ENCODE measurements at places on chromosomes 2 and 18.

DNA sequence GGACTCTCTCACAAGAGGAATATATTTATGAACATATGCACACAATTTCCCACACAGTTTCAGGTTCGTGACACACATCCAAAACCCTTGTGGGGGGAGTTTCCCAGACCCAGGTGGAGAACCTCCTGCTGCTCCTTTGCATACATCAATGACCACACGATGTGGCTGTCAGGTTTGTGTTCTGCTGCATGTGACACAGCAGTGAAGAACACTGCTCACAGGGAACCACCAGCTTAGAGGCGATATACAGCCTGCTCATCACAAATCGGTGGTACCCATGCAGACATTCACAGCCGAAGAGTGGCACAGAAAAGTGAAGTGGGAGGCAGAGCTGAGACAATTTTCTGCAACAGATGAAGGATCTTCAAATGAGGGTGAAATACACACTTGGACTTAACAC is 175.6 kb upstream of the ZFP36L2 start:
- no peak for DNase-seq

DNA sequence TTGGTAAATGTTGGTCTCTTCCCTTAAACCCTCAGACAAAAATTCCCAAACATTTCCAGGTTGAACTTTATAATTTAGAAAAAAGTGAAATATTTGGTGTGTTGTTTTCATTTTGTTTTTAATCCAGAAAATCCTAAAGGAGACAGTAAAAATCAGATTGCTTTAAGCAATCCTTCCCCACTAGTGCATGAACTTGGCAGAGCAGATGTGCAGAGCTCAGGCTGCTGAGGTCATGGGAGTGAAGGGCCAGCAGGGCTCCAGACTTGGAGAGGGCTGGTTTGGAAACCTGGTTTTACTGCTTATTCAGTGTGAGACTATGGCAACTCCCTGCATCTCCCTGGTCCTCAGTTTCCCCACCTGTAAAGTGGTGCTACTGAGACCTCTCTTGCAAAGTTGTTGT is 66.7 kb upstream of the TEX51 start:
- no peak for DNase-seq

DNA sequence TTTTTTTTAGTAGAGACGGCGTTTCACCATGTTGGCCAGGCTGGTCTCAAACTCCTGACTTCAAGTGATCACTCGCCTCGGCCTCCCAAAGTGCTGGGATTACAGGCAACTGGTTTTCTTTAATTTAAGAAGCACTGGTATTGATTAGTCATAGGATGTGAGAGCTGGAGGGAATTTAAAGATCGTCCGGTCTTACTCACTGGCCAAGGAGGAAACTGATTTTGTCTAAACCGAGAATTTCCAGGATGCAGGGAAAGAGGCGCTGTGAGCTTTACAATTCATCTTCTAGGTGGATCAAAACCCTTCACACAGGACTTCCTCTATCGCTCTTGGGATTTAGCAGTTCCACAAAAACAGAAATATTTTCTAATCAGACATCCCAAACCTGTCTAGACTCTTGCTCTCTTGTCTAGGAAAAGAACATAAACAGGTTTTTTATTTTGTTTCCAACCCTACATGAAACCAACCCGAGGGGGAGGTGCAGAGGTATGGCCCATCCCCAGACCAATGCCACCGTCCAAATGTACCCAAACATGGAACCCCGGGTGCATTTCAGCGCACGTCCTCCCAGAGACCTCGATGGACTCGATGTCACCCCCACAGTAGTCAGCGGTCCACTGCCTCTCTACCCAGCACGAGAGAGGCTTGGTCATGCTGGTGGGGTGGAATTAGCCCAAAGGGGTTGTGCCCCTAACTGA is 12.5 kb upstream of the TUBB6 start:
- no peak for DNase-seq

- DNase-seq: no peak
These were observed 80.1 kb upstream of the ASAP2 start for GRCh38 chr2:9126540-9126939.

DNA sequence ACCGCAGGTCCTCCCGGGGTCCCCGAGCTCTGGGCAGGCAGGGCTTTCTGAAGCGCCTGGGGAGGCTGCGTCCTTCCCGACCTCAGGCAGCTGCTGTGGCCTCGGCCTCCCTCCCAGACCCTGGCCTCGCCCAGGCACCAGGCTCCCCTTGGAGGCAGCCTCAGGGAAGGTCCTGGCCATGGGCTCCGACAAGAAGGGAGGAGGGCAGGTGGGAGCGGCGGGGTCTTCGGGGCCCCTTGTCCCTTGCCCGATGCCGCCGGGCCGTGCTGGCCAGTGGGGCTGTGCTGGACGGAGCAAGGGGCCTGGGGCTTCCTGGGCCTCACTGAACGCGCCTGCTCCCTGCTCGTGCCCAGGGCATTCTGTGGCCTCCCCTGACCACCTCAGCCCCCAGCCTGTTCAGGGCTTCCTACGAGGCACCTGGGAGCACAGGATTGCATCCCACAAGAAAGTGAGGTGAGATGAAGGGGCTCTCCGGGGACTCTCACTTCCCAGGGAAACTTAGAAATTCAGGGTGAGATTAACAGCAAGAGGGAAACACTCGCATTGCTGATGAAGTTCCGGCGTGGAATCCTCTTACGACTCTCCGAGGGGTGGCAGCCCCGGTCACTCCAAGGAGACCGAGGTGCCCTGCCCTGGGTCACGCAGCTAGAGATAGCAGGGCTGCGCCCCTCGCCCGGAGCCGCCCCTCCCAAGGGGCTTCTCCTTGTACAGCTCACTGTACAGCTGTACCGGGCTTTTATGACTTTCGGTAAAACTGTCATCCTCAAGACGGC is 778 bp downstream of the MFSD2B start:
- no peak for DNase-seq

DNA sequence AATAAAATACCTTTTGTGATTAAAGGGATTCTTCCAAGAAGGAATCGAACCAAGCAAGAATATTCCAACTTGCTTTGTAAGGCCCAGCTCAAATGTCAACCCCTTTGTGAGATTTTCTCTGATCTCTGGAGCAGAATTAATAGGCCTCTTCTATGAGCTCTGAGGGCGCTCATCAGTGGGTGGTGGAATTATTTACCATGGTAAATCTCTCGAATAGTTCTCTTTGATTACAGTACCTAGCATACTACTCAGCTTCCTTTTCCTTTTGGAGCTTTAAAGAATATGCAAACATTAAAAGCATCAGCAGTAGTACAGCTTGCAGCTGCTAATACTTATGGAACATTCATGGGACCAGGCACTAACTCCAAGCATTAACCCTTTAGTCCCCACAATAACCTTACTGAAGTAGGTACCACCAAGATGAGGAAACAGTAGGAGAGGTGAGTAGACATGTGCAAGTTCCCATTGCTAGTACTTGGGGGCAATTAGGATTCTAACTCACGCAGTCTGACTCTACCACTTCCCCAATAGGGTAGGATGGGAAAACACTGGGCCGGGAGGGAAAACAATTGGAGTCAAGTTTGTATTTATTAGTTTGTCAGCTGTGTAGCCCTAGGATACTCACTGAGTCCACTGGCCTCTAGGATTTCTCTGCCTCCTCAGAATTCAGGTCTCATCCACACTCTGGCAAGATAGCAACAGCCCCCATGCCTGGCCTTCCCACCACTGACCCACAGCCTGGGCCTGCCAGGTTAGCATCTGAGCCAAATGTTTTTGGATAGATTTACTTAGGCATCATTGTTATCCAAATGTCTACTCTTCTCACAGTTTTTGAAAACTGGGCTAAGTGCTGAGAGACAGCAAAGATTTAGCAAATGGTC is 21.7 kb downstream of the ADD2 start:
- no peak for DNase-seq

DNA sequence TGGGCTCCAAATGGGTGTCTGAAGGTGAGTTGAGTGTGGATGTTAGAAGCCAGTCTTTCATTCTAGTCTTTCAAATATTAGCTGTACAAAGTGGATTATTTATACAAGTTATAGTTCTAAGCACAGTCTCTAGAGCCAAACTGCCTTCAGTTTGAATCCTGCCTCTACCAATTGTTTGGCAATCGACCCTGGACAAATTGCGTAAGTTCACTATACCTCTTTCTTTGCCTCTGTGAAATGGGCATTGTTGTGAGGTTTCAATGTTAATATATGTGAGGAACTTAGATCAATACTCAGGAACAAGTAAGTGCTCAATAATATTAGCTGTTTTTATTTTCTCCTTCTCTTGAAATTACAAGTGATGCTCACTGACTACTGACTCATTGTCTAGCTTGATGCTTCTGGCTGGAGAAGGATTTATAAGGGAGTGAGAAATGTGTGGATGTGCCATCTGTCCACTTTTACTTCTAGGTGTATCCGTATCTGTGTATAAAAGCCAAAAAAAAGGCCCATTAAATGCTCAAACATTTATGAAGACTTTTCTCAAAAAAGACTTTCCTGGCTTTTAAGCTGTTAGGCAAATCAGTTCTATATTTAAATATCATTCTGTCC is 48.1 kb upstream of the RAPH1 start:
- DNase-seq: no peak

- DNase-seq: no peak
These were observed 123.8 kb downstream of the MYO1B start for GRCh38 chr2:191369034-191369433.

DNA sequence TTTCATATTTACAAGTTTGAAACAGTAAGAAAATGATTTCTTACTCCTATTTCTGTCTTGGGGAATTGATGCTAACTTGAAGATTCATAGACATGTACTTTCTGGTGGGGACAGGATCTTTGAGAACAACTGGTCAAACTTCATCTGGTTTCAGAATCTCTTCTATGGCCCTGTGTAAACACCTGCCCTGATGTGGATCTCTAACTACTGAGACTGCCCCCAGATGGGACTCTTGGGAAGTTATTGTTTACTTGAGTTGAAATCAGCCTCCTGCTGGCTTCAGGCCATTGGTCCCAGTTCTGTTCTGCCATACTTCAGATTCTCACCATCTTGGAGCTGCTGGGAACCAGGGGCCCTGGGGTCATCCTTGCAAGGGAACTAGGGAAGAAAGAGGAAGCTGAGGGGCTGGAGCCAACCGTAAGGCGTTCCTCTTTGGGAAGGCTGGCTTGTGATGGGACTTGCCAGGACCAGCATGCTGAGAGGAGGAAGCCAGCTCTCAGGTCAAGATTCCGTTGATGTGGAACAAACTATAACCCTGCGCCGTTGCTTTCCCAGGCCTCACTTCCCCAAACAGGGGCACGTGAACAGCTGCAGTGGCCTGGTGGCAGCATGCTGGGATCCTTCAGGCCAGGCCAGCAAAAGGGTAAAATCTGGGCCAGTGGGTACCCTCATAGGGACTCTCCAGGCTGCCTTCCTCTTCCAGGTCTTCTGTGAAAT is 135.5 kb upstream of the CXCR4 start:
- no peak for DNase-seq

GRCh38 chr2:217725409-217725808 is 277.4 kb downstream of the TNS1 start:
- no peak for DNase-seq

- no peak for DNase-seq
These were observed 254.9 kb downstream of the PIEZO2 start for GRCh38 chr18:10894501-10894900.

DNA sequence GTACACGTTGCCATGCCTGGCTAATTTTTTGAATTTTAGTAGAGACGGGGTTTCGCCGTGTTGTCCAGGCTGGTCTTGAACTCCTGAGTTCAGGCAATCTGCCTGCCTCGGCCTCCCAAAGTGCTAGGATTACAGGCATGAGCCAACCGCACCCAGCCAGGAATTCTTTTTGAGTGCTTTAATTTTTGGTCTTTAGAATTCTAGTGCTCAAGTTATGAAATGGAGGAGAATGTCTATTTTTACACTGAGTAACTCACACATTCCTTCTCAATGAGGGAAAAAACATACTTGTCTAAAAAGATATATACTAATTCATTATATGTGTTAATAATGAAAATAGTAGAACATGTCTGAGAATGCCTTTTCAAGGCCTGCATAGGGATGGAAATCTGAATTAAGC is 8.5 kb downstream of the ZNF396 start:
- no peak for DNase-seq

- no peak for DNase-seq
These were observed 1.7 kb upstream of the CELF4 start for GRCh38 chr18:37567061-37567993.

DNA sequence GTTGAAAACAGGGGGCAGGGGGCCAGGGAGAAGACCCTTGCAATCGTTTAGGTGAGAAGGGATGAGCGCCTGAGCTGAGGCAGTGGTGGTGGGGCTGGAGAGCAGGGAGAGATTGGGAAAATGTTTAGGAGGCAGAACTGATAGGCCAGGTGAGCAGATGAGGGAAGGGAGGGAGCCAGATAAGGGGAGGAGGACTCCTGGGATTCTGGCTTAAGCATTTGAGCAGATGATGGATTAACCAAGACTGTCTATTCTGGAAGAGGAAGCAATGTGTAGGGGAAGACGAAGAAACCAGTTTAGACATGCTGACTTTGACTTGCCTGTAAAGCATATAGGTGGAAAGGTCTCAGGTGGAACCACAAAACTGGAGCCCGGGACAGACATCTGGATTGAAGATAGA is 49.9 kb upstream of the ASPRV1 start:
- no peak for DNase-seq

GRCh38 chr18:23538870-23539269 is 35.6 kb downstream of the RMC1 start:
- DNase-seq: no peak

- DNase-seq: no peak
These were observed 4.9 kb downstream of the PDCD1 start for GRCh38 chr2:241853651-241854341.

- DNase-seq: no peak
These were observed 13.4 kb downstream of the UBXN2A start for GRCh38 chr2:23953625-23954024.

- DNase-seq: no peak
These were observed 99.0 kb downstream of the RBBP8 start for GRCh38 chr18:23032030-23032582.

- no peak for DNase-seq
These were observed 48.6 kb downstream of the LINC00305 start for GRCh38 chr18:64100116-64100922.

DNA sequence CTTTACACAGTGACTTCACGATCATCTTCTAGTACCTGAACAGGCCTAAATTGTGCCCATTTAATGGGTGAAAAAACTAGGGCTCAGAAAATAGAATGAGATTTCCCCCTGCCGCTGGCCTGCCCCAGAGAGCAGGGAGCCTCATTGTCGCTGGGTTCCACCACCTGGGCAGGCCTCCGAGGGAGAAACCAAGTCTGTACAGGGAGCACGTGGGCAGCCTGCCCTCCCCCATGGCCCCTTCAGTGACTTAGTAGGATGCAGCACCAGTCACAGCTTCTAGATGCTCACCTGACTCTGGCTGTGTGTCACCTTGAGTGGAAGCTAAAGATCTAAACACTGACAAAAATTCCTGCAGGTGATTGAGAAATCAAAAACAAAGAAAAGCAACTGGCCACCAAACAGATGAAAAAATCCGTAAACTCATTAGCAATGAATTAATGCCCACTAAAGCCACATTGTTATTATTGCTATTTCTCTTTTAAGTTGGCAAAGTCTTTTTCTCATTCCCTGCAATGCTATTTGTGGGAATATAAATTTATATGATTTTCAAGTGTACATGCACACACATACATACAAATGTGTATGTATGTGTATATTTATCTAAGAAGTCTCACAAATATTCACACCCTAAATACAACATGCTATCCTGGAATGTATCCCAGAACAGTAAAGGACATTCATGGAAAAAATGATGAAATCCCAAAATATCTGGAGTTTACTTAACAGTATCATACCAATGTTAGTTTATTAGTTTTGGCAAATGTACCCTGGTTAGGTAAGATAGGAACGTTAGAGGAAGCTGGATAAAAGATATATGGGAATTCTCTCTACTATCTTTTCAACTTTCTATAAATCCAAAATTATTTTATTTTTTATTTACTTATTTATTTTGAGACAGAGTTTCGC is 18.7 kb upstream of the ASPRV1 start:
- DNase-seq: no peak

GRCh38 chr2:196927376-196928225 is 1.1 kb upstream of the PGAP1 start:
- no peak for DNase-seq

Data from bone marrow (tissue), 2 donors.